ENCODE measurements at places on chromosomes 7 and 10. TPM values are rescaled to one million over a fixed set of nuclear protein-coding genes. Genes with fewer than 3 reads are reported as not detected.

The WEE2 gene
- not detected for total RNA-seq

The JCAD gene
- 4.3 TPM for total RNA-seq

The GNB2 gene
- 53.9 TPM for total RNA-seq

The OPN1SW gene
- not detected for total RNA-seq

The ZNF800 gene
- 7.4 TPM for total RNA-seq

The SAMD9 gene
- total RNA-seq = 15.6 TPM

The UCMA gene
- not detected for total RNA-seq

The CHST15 gene
- 0.63 TPM for total RNA-seq

The CPVL gene
- total RNA-seq = 0.16 TPM

The SYT15 gene
- under 0.01 TPM for total RNA-seq

The OPN4 gene
- not detected for total RNA-seq

Data from bronchial smooth muscle cell (primary cell).